Chondrocyte (in vitro differentiated cells): ENCODE measurements at places on chromosomes 11 and 22. TPM values are rescaled to one million over a fixed set of nuclear protein-coding genes. Genes with fewer than 3 reads are reported as not detected.

- DNase-seq: no peak
These were observed 37.7 kb downstream of the EIF4ENIF1 start for GRCh38 chr22:31451709-31452571.

DNA sequence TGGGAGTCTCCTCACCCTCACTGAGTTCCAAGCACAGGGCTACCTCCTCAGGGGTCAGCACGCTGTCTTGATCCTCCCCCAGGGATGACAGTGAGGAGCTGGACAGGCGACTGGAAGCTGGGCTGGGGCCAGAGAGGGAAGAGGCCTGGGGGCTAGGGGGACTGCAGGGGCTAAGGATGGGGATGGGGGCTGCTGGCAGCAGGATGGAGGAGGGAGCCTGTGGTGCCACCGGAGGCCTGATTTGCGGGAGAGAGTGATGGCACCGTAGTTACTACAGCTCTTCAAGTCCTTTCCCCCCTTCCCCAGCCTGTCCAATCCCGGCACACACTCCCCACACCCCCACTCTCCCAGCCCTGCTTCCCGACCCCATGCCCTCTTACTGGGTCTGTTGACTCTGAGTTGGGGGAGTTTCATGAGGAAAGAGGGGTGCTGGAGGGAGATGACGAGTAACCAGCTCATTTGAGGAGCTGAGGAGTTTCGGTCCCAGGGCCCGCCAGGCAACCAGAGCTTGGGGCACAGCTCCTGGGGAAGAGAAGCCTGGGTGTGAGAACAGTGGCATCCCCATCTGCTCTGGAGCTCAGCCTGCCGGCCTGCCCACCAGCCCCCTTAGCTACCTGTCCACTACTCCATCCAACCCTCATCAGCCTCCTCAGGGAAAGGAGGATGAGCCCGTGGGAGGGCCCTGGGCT lies 10.5 kb downstream of the ROBO4 start:
- DNase-seq: no peak

DNA sequence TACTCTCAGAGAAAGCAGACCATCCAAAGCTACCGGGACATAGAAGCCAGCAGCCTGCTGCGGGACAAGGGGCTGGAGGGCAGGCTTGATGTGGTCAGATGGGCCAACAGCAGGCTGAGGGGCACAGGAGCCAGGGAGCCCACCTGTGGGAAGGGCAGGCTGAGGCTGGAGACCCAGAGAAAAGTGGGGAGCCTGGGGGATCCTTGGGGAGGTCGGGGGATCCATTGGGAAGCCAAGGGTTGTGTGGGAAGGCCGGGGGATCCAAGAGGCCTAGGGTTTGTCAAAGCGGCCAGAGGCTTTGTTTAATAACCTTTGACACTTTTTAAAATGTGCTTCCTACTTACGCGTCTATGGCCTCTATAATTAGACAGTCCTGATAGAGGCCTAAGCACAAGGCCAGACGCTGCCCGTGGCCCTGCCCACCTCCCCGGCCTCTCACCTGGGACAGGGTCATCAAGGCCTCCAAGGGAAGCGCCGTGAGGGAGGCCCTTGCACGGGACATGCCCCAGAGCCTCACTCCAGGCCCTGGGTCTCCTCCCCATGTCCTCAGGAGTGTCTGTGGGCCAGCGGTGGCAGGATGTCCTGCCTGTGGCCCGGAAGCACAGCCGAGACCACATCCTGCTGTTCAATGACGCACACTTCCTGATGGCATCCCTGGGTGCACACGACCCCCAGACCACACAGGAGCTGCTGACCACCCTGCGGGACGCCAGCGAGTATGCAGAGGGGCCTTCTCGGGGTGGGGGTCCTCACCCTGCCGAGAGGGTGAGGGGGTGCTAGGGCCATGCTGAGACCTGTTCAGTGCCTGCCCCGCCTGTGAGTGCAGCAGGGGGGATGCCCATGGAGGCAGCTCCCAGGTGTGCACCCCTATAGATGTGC lies 8.6 kb upstream of the GTSE1 start:
- no peak for DNase-seq

- no peak for DNase-seq
These were observed 17.6 kb downstream of the MYH9 start for GRCh38 chr22:36369922-36370791.

DNA sequence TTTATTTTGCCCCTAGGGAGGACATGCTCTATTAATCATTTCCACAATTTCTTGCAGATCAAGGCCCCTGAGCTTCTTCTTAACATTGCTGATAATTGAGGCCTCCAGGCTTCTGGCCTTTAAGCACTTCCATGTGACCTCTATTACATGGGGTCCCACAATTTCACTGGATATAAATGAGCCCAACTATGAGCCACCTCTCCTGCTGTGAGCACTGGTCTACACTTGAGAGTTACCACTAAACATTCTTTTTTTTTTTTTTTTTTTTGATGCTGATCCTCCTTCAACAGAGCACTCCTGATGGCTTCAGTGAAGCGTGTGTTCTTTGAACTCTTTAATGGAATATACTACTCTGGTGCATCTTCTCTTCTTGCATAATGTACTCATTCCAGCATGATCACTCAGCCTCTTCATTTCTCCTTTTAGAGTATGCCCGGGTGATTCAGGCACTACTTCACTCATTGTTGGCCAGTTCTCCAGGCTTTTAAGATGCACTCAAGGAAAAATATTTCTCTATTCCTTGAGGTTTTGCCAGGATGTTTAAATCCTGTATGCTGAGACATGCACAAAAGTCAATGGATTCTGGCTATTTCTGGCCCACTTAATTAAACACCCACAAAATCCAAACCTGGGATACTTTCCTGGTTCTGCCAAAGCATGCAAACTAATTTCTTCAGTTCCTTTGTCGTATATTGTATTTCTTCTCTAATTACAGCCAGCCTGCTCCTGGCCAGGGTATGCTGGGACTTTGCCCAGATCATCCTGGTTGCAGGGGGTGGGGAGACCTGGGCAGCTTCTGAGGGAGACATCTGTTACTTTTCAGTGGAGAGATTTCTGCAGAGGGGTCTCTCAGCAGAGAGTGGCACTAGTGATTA lies 257.8 kb upstream of the LUZP2 start:
- no peak for DNase-seq

DNA sequence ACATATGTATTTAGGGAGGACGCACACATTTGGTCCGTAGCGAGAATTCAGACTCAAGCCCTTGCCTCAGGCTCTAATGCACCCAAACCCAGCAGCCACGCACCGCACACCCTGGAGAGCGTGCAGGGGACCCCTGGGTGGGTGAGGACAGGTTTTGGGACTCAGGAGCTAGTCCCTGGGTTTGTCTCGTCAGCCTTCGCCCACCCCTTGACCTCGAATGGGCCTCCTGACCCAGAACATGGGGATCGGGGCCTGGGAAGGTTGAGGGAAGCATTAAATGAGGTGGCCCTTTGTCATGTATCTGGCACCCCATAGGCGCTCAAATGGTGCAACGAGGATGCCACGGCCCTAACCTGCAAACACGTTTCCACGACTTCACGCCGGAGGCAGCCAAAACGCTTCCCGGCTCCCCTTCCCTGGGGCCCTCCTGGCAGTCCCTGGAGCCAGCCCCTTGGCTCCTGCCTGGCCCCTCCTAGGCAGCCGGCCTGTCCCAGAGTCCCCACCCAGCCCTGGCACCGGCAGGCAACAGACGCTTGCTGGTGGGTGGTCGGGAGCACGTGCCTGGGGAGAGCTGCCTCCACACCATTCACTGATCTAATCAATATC lies 5.5 kb upstream of the LINC01488 start:
- peak; percentile 83 for DNase-seq

DNA sequence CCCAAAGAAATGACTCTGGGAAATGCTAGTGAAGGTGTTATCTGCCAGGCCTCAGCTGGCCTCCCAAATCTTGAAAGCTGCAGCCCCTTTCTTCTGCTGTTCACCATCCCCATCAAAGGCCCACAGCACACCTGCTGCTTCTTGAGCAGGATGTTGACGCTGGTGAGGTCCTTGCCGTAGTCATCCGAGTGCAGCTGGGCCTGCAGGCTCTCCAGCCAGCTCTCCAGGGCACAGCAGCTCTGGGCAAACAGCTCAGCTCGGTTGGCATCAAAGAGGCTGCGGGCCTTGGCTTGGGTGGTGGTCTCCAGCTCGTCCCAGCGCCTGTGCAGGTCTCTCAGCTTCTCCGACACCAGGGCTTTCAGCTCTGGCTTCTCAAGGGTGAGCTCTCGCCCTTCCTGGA lies 18.5 kb upstream of the RBM4B start:
- no peak for DNase-seq

GRCh38 chr11:103491777-103492176 lies 382.6 kb downstream of the DYNC2H1 start:
- DNase-seq: no peak

DNA sequence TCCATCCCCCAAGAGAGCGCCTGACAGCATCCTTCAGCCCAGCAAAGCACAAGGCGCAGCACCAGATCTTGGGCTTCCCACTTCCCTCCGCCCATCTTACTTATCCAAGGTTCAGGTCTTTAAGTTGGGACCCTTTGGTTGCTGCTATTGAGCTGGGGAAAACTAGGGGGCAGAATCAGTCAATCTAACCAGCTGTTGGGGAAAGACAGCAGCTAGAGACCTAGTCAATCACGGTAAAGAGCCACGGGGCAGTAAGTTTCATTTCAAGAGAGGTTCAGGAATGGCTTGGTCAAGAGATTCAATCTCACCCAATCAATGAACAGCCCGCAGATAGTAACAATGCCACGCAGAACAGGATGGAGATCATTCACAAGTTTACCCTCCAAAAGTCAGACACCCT lies 1.7 kb downstream of the ABTB2 start:
- no peak for DNase-seq

GRCh38 chr11:2380807-2381350 lies 3.8 kb downstream of the CD81 start:
- DNase-seq: no peak

GRCh38 chr11:119166368-119167076 lies 2.0 kb upstream of the NLRX1 start:
- DNase-seq: no peak

GRCh38 chr11:130397780-130398179 lies 30.6 kb downstream of the ADAMTS8 start:
- no peak for DNase-seq

DNA sequence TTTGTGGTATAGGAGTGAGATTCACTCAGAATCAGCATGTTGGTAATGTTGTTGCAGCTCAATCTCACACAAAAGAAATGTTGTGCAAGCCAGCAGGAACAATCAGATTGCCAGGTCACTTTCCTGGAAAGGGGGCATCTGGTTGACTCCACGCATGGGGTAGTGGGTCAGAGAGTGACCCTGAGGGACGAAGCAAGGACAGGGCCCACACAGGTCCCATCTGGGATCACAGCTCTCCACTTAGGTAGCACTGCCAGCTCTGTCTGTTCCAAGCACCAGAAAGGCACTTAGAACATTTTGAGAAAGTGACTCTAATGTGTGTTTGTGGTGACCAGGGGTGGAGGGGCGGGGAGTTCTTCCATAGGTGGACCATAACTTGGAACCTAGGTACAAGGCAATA lies 109.5 kb downstream of the RASSF10 start:
- DNase-seq: no peak

The FOSL1 gene
- total RNA-seq: 5.8 to 12.3 TPM (median 7.5 TPM) in 3 replicates

The SLN gene
- total RNA-seq: not detected in 3 replicates

The MMP3 gene
- not detected in 3 replicates for total RNA-seq

The MIAT gene
- total RNA-seq: 2.5 to 6.2 TPM (median 3.5 TPM) in 3 replicates

The KIRREL3 gene
- 1.2 to 1.6 TPM (median 1.5 TPM) in 3 replicates for total RNA-seq

DNA sequence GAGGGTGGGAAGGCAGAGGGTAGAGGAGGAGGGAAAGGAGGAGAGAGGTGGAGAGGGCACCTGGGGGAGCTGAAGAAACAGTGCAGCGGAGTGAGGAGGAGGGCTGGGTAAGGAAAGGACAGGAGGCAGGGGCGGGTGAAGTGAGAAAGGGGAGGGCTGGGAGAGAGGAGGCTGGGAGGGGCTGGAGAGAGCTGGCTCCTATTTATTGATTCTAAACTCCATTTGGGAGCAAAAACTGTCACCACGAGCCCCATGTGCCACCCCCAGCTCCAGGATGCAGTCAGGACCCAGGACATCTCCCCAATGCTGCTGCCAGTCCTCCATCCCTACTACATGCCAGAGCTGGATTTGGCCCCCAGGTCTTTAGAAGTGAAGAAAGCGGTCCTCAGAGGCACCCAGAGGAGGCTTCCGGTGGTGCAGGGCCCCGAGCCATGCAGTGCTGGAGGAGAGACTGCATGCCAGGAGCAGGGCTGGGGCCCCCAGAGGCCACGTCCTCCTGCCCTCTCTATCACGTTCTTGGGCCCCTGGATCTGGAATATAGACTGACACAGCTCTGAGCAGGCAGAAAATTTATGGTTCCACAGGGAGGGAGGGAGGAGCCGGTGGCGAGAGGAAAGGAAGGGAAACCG lies 53.7 kb downstream of the SLC22A12 start:
- no peak for DNase-seq

- peak; percentile 77 for DNase-seq
These were observed 16.6 kb upstream of the GNB1L start for GRCh38 chr22:19871023-19871844.

The CENPM gene
- 3.3 to 9.3 TPM (median 3.3 TPM) in 3 replicates for total RNA-seq

The LIN7C gene
- total RNA-seq: 18.1 to 20.4 TPM (median 18.6 TPM) in 3 replicates

DNA sequence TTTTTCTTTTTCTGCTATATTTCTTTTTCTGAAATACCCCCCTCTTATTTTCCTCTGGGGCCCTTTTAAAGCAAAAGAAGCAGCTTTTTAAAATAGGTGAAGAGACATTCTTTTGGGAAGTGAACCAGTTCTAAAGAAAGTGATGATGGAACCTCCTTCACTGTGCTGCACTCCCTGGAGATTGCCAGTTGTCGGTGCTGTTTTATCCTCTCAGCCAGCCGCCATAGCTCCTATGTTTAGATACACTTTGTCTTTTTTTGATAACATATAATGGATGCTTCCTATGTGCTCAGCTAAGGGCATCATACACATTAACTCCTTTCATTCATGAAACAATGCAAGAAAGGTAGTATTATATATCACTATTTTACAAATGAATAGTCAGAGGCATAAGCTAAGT lies 14.0 kb downstream of the CFAP300 start:
- DNase-seq: no peak

DNA sequence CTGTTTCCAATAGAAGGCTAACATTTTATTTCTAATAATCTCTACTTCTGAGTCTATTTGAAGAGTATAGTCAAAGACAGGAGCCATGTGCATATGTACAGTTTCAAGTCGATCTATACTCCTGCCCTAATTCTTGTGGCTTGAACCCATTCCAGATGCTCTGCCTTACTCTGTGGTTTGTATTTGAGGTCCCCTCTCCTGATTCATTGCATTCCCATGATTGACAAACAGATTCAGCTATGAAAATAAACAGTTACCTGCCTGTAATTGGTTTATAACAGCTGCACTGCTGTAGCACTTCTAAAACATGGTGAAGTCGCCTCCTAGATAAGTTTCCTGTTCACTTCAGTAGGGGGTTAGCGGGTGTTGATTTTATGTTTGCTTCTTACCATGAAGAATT lies 138.7 kb downstream of the SOX6 start:
- no peak for DNase-seq

The ARHGAP8 gene
- 0.25 to 0.58 TPM (median 0.51 TPM) in 3 replicates for total RNA-seq

The OR51B4 gene
- total RNA-seq: not detected in 3 replicates

- no peak for DNase-seq
These were observed 90.0 kb downstream of the FDX1 start for GRCh38 chr11:110519796-110520195.

The FXYD6 gene
- 0.53 to 3.0 TPM (median 2.8 TPM) in 3 replicates for total RNA-seq

GRCh38 chr11:65166893-65167292 lies 3.1 kb upstream of the SPDYC start:
- no peak for DNase-seq

- DNase-seq: no peak
These were observed 8.9 kb downstream of the FIBIN start for GRCh38 chr11:27002838-27003237.

GRCh38 chr11:121634273-121634672 lies 181.5 kb upstream of the SORL1-AS1 start:
- no peak for DNase-seq

The POU2AF2 gene
- not detected in 3 replicates for total RNA-seq

The RAG1 gene
- total RNA-seq: 1.1 to 1.6 TPM (median 1.3 TPM) in 3 replicates

The OR8D1 gene
- not detected in 3 replicates for total RNA-seq

- DNase-seq: no peak
These were observed 12.4 kb upstream of the SLC39A13 start for GRCh38 chr11:47396049-47396320.

The SMC1B gene
- total RNA-seq: not detected in 3 replicates
